Kidney glomerular epithelial cell (primary cell): ENCODE measurements at places on chromosomes 4 and X.
A peak's percentile ranks its signal among the peaks of the same experiment; 100 is the strongest.

GRCh38 chr4:78940752-78941151 lies 1.5 kb upstream of the PAQR3 start:
- DNase-seq: no peak

- no peak for DNase-seq
Observed at GRCh38 chrX:101219116-101219863, at the start of gene DRP2. Gene DRP2, plus strand, starts transcription at chrX:101219786. Its CDS starts 11,862 bp downstream, at chrX:101231648.

DNA sequence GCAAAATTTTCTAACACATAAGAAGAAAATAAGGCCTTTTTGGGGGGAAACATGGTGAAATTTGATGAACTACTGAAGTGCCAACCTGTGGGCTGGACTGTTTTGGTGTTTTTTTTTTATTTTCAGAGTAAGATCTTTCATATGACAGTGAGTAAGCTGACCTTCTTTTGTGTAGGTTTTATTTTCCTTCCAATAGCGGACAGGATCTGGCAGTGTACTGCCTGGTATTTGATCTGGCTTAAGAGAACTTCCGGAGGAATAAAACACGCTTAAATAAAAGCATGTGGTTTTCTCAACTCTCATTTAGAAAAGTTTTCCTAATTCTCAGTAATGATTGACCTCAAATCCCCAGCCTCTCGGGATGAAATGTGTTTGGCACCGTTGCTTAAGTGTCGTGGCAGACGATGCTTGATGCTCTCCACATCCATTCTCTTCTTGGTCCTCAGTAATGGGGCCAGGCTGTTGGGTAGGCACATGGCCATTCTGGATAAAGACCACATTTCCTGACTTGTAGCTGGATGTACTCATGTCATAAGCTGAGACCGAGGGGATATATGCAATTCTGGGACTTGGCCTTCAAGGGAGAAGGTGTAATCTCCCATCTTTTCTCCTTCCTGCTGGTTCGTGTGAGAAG lies 65.6 kb upstream of the PDLIM3 start:
- no peak for DNase-seq

- peak; percentile 10 for DNase-seq
Observed at GRCh38 chrX:47166126-47166525, 21.1 kb downstream of the RBM10 start.

GRCh38 chrX:27863809-27864208 lies 56.0 kb downstream of the MAGEB10 start:
- DNase-seq: no peak

- no peak for DNase-seq
Observed at GRCh38 chr4:78720994-78721677, 55.0 kb upstream of the BMP2K start.

DNA sequence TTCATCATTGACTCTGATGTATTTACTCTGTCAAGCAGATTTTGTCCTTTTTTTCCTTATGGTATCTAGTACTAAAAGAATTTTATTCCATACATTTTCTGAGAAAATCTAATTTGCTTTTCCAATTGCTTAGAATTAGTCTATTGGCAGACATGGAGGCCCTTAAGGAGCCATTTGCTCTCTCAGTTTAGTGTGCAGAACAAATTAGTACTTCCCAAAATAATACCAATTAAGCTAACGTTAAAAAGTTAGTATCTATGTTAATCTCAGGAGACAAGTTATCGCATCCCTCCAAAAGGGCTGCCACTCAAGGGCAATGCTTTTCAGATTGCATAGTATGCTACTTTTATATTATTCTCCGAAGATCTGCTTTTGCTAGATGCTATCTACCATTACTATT lies 47.7 kb downstream of the PDHA2 start:
- DNase-seq: no peak

DNA sequence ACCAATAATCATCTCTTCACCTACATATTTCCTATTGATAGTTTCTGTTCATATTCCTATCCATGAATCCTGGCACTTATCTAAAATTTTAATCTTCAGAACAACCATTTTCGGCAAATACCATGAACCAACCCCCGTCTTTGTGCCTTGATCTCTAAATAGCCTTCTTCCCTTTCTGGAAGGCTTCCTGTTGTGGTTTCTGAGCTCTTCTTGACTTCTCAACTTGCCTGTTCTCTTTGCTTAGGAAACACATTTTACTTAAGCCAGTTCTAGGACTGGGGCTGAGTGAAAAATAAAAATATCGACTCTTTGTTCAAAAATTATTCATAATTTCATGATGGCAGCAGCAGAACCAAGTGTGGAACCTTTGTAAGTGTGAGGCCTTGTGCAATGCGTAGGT lies 882.4 kb downstream of the C4orf33 start:
- no peak for DNase-seq

- DNase-seq: peak; percentile 92
Observed at GRCh38 chr4:169229571-169230028, 41.2 kb downstream of the SH3RF1 start.

GRCh38 chrX:31981546-31982062 lies 909.8 kb upstream of the FTHL17 start:
- no peak for DNase-seq

- no peak for DNase-seq
Observed at GRCh38 chr4:4504783-4505182, 37.1 kb downstream of the STX18 start.

GRCh38 chrX:136768469-136769084 lies 12.2 kb downstream of the ARHGEF6 start:
- DNase-seq: no peak

DNA sequence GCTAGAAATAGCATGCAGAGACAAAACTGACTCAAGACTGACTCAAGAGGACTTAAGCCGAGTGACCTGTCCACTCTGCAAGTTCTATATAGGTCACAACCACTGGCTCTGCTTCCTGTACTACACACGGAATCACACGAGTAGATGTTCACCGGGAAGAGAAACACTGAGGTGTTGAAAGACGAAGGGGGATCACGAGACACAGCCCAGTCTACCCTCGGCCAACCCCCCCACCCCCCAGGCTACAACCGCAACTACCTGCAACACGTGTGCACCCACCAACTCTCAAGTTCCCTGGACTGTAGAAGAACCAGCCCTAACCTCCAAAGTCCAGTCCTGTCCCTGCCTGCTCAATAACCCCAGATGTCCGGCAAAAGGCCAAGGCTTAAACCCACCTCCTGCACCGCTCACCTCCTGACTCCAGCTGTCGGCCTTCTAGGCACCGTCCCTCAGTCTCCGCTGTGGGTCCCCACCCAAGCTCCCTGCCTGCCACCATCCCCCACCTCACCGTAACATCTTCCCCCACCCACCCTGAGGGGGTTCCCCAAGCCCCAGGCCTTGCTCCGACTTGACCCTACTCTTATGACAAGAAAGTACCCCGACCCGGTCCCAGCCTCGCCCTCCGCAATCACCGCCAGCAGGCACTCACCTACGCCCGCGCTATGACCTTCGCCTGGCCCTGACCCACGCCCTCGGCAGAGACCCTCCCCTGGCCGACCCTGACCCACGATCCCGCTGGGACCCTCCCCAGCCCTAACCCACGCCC lies 739 bp downstream of the GAK start:
- no peak for DNase-seq

DNA sequence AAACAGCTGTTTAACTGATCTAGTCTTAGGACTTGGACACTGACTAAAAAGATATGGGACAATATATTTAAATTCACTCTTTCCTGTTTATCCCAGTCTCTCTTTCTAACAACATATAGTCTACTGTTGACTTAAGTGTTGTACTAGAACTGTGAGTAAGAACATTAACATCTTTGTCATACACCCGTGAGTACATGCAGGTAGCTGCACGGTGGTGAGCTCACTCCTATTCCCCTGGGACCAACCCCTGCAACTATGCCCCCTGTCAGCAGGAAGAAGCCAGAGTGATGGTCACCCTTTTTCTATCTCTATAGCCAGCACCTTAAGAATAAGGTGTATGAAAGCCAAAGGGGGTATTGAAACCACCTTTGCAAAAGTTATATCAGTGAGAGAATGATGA lies 17.6 kb downstream of the TBL1X start:
- no peak for DNase-seq

- no peak for DNase-seq
Observed at GRCh38 chr4:175947117-175947722, 118.4 kb upstream of the WDR17 start.

DNA sequence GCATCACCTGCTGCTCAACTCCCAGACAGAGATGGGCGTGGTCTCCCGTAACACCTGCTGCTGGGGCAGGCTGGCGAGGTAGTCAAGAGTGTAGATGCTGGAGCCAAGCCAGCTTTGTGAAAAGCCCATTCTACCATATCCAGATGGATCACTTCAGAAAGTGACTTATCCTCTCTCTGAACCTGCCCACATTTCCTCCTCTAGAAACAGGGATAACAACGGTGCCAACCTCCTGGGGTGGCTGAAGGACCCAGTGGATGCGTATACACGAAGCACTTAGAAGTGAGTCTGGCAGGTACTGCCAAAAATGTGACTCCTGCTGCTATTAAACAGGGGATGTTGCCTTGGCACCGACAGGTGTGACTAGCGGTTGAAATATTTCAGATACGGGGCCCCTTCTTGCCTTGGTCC lies 95.8 kb downstream of the SORBS2 start:
- DNase-seq: no peak

DNA sequence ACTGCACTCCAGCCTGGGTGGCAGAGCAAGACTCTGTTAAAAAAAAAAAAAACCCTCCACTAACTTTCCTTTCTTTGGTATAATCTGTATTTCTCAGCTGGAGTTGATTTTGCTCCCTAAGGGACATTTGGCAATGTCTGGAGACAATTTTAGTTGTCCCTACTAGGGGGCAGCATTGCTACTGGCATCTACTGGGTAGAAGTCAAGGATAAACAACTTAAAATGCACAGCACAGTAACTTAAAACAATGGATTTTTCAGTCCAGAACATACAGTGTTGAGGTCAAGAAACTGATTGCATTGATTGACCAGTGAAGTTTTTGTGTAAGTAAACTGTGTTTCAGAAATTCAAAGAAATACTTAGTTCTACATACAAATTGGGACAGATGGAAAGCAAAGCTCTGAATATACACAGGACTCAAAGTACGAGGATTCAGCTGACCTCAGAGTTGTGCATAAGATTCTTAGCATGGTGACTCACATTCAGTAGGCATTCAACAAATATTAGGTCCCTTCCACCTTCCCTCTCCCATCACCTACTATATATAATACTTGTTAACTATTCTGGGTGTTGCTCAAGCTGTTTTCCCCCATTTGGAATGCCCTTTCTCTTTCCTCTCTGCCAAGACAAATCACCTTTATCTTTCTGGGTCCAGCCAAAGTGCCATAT lies 8.8 kb downstream of the DDX53 start:
- DNase-seq: peak; percentile 28

DNA sequence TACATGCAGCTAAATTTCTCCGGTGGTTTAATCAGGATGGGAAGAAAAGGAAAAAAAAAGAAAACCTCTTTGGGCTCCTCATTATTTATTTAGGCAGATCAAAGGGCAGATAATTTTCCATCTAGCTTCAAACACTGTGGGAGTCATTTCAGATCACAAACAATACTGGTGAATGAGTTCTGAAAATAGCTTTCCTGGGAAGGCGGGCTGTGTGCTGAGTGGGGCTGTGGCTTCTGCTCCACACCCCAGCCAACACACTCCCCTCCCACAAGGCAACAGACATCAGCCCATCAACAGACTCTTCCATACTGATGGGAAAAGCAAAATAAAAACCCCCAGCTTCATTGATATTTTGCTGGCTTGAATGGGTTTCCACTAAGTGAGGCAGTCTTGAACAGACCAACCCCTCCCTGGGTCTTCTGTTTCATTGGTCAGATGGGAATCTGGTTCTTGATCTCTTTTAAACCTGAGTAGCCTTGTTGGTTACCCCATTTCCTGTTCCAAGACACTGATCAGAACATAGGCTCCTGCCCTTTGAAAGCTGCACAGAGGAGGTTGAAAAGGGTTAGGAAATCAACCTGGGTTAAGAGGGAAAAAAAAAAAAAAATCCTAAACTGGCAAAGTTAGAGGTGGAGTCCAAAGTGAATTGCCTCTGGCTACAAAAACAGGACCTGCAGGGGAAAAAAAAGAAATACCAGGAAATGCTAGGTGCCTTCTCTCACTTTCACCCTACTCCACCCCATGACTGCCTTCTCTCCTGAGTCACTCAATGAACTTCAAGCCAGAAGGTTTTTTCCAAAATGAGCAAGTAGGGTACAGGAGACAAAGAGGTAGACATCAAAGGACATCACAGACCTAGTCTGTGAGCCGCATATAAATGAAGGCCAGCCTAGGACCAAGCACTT lies 20.0 kb downstream of the AMOT start:
- DNase-seq: no peak

DNA sequence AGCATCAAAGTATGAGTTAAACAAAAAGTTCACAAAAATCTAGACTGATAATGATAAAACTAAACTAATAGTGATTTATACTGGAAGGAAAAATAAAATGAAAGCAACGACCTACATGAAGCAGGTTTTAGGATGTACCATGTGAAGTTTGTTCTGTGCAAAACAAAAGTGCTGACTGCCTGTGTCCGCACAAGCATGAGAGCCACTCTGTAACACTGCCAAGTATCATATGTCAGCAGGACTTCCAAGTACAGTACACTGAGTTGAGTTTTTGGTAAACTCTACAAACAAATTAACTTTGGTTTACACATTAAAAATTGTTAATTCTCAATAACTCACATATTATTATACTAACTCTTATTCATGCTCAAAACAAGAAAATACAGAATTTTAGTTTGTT lies 459.0 kb downstream of the PDGFC start:
- DNase-seq: no peak

GRCh38 chr4:144666539-144667175 lies 20.7 kb downstream of the HHIP start:
- peak; percentile 30 for DNase-seq

DNA sequence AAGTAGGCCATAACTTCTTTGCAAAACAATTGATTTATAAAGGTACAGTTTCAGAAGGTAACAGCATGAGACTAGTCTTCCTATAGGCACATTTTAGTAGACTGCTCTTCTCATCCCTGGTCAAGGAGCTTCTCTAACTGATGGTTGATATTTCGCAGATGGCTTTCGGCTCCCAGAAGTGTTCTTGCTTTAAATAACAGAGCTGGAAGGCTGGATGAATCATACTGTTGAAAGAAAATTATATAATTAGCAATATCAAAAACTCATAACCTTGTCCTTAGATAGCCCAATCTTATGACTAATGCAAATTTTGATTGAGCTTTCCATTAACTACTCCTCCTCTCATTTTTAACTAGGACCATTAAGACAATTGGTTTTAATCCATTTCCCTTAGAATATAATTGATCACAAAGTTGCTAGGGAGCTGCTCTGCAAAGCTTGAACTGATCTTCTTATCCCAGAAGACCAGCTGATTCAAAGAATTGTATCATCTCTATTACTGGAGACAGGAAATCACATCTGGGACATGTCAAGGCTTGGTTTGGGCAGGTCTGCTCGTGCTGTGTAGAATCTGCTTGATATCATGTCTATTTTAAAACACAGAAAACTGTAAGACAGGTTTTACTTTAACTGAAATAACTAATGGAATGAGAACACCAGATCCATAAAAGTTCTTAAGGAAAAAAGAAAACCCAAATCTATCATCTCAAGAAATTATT lies 38.6 kb downstream of the CENPU start:
- no peak for DNase-seq

GRCh38 chr4:153651116-153651515 lies 33.0 kb upstream of the TLR2 start:
- DNase-seq: no peak
